Tibial nerve (tissue), 4 donors: ENCODE measurements at places on chromosomes 16 and 17. TPM values are rescaled to one million over a fixed set of nuclear protein-coding genes. Genes with fewer than 3 reads are reported as not detected.

DNA sequence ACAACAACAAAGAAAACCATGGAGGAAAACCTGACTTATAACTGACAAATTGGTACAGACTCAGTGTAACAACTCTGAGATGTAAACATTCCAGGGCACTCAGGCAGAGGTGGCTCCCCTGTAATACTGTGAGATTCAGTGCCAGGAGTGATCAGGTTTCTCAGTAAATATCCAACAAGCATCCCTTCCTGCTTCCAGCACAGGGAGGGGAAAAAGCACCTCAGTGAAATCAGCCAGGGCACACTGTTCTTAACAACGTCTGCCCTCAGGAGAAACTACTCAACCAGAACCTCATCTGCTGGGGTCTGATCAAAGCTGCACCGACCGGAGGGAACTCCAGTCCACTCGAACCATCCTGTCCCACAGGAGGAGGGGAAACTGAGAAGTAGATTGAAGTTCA is 52.3 kb downstream of the AMFR start:
- H3K4me3 ChIP-seq: no peak overlapping the region
- H3K4me1 ChIP-seq: peaks cover 6% of the 10 kb centered on the region
- no peaks in the 10 kb centered on the region for H3K36me3 ChIP-seq

DNA sequence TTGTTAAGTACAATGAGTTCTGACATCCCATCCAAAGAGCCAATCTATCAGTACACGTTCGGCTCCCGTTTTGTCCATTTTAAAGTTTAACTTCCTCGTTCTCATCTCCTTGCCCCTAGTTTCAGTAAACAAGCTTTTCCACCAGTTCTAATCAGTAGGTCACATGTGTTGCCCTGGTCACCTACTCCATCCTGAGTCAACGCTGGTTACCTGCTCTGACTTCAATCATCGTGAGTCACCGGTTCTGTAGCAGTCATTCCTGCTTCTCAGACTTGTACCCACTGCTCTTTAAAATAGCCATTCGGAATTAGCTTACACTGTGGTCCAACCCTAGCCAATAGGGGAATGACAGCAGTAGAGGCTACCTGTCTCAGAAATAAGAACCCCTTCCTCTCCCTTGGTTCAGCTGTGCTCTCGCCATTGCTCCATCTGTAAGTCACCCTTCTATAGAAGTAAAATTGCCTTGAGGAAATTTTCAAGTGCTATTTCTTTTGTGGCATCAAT is 191.0 kb downstream of the CPPED1 start:
- DNase-seq: no peak
- no peak overlapping the region for H3K4me3 ChIP-seq
- no peaks in the 10 kb centered on the region for H3K27me3 ChIP-seq
- H3K36me3 ChIP-seq: no peaks in the 10 kb centered on the region
- H3K27ac ChIP-seq: no peak overlapping the region

GRCh38 chr16:77383606-77384187 is 51.1 kb downstream of the ADAMTS18 start:
- H3K27ac ChIP-seq: no peak overlapping the region
- H3K36me3 ChIP-seq: no peaks in the 10 kb centered on the region
- no peaks in the 10 kb centered on the region for H3K4me1 ChIP-seq
- DNase-seq: no peak
- H3K4me3 ChIP-seq: no peak overlapping the region
- no peaks in the 10 kb centered on the region for H3K27me3 ChIP-seq

DNA sequence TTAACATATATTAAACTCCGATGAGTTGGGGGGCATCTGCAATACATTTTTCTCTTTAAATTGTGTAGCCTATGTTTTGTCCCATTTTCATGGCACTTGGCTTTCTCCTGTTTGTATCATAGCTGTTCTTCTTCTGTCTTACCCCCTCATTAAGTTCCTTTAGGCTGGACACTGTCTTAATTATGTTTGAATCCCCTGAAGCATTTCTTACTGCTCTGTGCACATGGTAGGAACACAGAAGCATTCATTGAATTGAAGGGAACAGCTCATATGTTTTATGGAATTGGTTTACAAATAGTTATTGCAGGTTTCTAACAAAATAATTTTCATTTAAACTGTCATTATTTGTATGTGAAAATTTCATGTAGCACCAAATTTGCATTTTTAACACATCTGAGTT is 176.8 kb downstream of the TANC2 start:
- no peak for DNase-seq
- H3K36me3 ChIP-seq: no peaks in the 10 kb centered on the region
- H3K27ac ChIP-seq: no peak overlapping the region
- peaks cover 23% of the 10 kb centered on the region for H3K4me1 ChIP-seq

DNA sequence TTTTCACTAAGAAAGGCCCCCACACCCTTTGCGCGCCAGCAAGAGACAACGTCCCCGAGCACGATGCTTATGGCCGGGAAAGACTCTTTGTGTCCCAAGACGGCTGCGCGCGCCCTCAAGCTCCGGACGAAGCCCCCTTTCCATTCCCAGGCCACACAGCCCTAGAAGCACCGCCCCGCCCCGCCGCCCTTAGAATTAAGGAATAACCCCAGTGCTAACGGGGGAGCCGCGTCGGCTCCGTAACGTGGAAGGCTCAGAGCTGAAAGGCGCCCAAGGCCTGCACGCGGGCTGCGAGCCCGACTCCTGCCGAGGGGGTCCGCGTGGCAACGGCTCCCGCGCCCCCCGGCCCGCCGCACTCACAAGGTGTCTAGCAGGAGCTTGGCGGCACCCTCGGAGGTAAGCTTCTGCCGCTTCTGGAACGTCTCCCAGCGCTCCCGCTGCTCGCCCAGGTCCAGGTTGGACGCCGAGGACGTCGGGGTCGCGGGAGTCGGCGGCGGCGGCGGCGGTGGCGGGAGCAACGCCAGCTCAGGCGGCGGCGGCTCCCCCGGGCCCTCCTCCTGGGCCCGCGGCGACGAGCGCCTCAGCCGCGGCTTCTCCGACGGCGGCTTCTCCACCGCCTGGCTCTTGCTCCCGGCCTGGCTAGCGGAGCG is 477 bp downstream of the CENPV start:
- H3K4me3 ChIP-seq: peak overlapping the region; percentile 49
- peak; percentile 28 for DNase-seq

DNA sequence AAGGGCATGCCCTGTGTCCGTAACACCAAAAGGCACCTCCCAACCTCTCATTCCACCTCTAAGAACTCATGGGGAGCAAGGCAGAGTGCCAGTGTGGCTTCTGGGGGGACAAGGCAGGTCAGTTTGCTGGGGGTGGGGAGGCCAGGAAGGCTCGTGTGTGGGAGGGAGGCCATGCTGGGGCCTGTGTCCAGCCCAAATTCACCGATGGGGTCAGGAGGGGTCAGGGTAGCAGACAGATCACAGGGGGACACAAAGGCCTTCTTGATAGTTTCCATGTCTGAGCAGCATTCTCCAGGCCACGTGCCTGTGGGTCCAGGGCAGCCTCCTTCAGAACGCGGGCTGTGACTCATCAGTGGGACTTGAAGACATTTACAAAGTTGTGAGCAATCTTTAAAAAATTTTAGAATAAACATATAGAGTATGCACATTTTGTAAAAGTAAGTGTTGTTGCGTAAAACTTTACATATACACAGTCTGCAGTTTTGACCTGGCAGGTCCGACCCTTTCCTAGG is 20.9 kb downstream of the SPACA3 start:
- no peak overlapping the region for H3K27ac ChIP-seq
- H3K4me3 ChIP-seq: no peak overlapping the region
- no peaks in the 10 kb centered on the region for H3K4me1 ChIP-seq
- no peaks in the 10 kb centered on the region for H3K36me3 ChIP-seq
- no peak for DNase-seq

GRCh38 chr17:77326076-77326591 is 185.4 kb downstream of the SEC14L1 start:
- no peaks in the 10 kb centered on the region for H3K27me3 ChIP-seq
- no peak overlapping the region for H3K4me3 ChIP-seq
- peak; percentile 14 for DNase-seq
- peaks cover 100% of the 10 kb centered on the region for H3K4me1 ChIP-seq
- no peaks in the 10 kb centered on the region for H3K36me3 ChIP-seq

GRCh38 chr16:22425036-22425801 is 50.8 kb upstream of the CDR2 start:
- peak overlapping the region; percentile 38 for H3K4me3 ChIP-seq
- no peaks in the 10 kb centered on the region for H3K4me1 ChIP-seq
- peaks cover 5% of the 10 kb centered on the region for H3K36me3 ChIP-seq
- no peaks in the 10 kb centered on the region for H3K27me3 ChIP-seq
- DNase-seq: peak; percentile 77
- H3K27ac ChIP-seq: peak overlapping the region; percentile 60

DNA sequence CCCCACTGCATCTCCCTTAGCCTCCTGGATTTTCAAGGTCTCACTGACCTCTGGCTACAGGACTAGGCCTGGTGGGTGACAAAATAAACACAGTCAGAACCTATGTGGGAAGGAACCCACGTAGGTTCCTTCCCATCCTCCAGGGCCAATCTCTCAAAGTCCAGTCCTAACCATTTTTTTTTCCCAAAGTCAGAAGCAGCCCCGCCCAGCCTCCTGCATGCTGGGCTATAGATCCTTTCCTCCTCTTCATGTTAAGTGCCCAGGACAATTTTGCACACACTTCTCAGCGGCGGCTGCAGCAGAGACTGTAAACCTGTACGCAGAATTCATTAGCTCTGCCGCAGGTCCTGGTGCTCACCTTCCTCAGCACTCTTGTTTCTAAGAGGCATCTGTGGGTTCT is 285.8 kb downstream of the NPIPA8 start:
- H3K4me3 ChIP-seq: no peak overlapping the region
- DNase-seq: no peak
- H3K36me3 ChIP-seq: no peaks in the 10 kb centered on the region

DNA sequence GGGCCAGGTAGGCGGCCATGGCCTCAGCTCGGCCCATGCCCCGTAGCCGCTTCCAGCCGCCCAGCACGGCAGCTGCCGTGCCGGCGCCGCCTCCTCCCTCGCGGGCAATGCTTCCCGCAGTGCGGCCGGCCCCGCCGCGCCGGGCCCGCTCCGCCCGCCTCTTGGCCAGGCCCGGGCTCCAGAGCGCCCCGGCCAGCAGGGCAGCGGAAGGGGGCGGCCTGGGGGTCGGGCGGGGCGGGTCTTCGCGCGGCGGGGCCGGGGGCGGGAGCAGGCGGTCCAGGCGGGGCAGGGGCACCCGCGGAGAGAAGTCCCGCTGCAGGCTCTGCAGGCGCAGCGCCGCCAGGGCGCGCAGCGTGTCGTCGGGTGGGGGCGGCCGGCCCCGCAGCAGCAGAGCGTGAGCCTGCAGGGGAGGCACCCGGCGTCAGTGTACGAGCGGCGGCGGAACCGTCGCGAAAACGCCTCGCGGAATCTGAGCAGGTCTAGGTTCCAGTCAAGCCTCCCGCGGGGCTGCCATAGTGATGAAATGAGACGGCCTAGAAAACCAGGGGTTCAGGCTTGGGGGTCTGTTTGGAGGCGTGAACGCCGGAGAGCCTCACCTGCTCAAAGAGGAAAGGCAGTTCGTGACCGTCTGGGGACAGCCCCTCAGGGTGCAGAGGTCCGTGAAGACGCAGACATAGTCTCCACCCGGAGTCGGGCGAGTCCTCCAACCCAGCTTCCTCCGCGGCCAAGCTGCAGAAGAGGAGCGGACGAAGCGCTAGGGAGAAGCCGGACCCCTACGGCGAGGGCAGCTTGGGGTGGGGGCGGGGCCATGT is 6.6 kb downstream of the PLEKHH3 start:
- peaks cover 85% of the 10 kb centered on the region for H3K36me3 ChIP-seq
- H3K4me1 ChIP-seq: no peaks in the 10 kb centered on the region

- H3K4me1 ChIP-seq: peaks cover under 1% of the 10 kb centered on the region
- H3K27me3 ChIP-seq: no peaks in the 10 kb centered on the region
- H3K4me3 ChIP-seq: no peak overlapping the region
These were observed 114.2 kb downstream of the RPTOR start for GRCh38 chr17:80658821-80659220.

DNA sequence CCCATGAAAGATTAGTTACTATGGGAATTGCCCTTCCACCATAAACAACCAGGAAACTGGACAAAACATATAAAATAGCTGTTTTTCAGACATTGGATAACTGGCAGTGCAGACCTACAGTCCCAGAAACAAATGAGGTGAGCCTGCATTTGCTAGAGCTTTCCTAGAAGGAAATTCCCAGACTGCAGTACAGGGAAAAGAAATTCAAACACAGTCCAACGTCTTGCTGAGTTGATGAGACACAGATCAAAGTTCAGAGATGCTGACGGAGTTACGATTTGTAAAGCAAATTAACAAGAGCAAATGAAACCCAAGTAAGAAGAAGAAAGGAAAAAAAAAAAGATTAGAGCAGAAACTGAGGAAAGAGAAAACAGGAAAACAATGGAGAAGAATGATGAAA is 41.3 kb upstream of the MNT start:
- peak overlapping the region; percentile 17 for H3K27ac ChIP-seq
- no peaks in the 10 kb centered on the region for H3K36me3 ChIP-seq
- no peaks in the 10 kb centered on the region for H3K27me3 ChIP-seq
- DNase-seq: no peak
- no peak overlapping the region for H3K4me3 ChIP-seq

DNA sequence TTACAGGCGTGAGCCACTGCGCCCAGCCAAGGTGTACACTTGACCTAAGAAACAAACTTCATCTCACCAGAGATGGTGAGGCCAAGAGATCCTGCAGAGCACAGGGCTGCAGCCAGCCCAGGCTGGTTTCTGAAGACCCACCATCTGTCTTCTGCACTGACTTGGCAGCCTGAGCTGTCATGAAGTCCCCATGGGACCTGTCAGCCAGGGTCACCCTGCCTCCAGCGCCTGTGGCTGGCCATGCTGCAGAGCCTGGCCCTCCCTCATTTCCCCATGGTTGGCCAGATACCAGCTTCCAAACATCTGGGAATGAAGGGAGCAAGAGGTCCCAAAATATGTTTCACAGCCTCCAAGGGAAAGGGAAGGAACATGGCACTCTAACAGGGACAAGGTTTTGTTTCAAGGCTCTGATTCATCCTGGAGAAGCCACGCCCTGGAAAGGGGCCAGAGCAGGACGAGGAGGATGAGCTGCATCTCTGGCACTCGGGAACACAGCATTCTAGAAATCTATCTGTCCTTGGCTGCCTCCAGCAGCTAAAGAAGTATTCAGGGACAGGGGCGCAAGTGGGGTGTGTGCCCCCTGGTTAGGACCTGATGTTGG is 45.3 kb downstream of the DDX19A start:
- no peaks in the 10 kb centered on the region for H3K4me1 ChIP-seq
- peaks cover 76% of the 10 kb centered on the region for H3K36me3 ChIP-seq
- no peak overlapping the region for H3K4me3 ChIP-seq
- no peak overlapping the region for H3K27ac ChIP-seq
- H3K27me3 ChIP-seq: no peaks in the 10 kb centered on the region

DNA sequence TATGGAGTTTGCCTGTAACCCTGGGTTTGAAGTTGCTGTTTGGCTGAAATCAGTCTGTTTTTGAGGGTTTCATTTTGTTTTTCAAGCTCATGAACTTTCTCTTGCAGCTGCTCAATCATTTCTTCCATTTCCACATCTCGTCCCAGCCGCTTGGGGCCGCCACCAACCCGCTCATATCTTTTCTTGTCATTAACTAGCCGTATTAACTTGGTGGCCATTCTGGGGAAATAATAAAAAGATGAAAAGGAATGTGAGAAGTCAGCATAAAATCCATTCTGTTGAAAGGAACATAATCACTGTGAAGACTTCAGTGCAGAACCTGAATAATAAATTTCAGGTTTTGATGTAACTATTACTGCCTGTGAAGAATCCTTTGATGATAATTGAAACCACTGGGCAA is 11.5 kb downstream of the RPGRIP1L start:
- peaks cover 30% of the 10 kb centered on the region for H3K36me3 ChIP-seq
- no peak overlapping the region for H3K27ac ChIP-seq
- no peaks in the 10 kb centered on the region for H3K4me1 ChIP-seq

Gene KRTAP4-4
- not detected for total RNA-seq

Gene CHMP6
- total RNA-seq: 43.1 TPM

Gene SERPINF2
- total RNA-seq: 16.5 TPM

Gene PRSS53
- 5.4 TPM for total RNA-seq

Gene SUZ12
- total RNA-seq: 17.0 TPM

Gene NPW
- total RNA-seq: 3.0 TPM

Gene RAPGEFL1
- 4.8 TPM for total RNA-seq

Gene MT1A
- total RNA-seq: 365 TPM
